NCI-H446 treated with DMSO at 0.1 percent for 48 hours (cell line): ENCODE measurements at places on chromosomes 4 and X.
A peak's percentile ranks its signal among the peaks of the same experiment; 100 is the strongest.

GRCh38 chr4:113026556-113026955, 22.9 kb upstream of the ANK2 start:
- DNase-seq: no peak

DNA sequence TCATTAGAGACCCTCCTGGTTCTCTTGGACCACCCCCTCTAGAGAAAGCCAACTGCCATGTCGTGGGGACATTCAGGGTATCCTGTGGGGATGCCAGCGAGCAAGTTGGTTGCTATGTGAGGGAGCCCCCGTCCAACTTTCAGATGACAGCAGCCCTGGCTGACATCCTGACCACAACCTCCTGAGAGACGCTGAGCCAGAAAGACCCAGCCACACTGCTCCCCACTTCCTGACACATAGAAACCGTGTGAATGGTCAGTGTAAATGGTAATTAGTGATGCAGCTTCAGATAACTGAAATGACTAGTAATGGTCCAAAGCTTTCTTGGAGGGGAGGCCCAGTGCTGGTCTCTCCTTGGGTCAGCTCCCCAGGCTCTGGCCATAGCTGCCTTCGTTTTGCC, 10.8 kb downstream of the CLCN4 start:
- DNase-seq: no peak

DNA sequence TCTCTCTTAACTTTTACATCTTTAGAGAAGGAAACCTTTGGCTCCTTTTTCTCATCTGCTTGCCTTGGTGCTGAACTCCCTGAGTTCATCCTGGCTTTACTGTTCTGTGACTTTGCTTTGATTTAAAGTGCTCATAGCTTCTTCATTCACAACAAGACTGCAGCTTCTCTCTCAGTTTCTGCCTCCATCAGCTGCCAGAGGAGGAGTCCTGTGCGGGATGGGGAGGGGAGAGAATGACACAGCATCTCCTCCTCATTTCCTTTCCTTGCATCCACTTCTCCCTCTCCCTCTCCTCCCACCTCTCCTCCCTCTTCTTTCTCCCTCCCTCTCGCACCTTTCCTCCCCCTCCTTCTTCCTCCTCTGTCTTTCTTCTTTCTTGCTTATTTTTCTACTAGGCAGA, 42.0 kb downstream of the CBLL2 start:
- peak; percentile 3 for DNase-seq

- DNase-seq: peak; percentile 39
Measured at GRCh38 chr4:6456450-6456849, 16.0 kb downstream of the PPP2R2C start.

- DNase-seq: no peak
Measured at GRCh38 chrX:69154051-69154450, 11.2 kb downstream of the PJA1 start.

GRCh38 chr4:186241616-186242015, 14.3 kb downstream of the KLKB1 start:
- DNase-seq: no peak

DNA sequence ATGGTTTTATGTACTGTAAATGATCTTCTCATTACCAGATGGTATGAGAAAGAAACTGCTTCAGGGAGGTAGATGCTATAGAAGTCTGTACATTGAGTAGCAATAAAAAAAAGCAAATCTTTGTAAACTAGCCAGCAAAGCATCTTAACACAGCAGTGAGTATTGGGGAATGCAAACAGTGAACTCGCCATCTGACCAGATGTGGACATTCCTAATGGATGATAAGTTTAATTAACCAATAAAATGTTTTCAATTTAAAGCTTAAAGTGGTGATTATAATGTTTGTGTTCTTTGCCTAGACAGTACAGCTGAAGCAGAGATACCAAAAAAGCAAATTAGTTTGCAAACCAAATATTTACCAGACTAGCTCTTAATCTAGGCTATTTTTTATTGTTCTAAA, 1144.2 kb downstream of the FAT4 start:
- DNase-seq: no peak

GRCh38 chrX:23003116-23003515, 3.4 kb downstream of the DDX53 start:
- DNase-seq: no peak

- DNase-seq: no peak
Measured at GRCh38 chrX:20571611-20572010, 304.9 kb upstream of the RPS6KA3 start.

DNA sequence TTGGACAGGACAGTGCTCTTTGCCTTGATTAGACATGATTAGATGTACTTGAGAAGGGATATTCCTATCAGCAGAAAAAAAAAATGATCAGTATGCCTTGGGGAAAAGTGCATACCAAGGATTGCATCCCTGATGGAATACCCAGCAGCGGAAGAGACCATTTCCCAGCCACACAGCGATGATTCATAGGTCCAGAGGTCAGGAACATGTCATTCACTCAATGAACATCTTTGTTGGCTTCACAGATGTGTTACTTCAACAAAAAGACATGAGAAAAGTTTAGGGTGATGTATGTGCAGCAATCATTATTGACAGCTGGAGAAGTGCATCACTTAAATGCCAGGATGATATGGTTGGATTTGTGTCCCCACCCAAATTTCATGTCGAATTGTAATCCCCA, 293.5 kb downstream of the ZNF674 start:
- no peak for DNase-seq

DNA sequence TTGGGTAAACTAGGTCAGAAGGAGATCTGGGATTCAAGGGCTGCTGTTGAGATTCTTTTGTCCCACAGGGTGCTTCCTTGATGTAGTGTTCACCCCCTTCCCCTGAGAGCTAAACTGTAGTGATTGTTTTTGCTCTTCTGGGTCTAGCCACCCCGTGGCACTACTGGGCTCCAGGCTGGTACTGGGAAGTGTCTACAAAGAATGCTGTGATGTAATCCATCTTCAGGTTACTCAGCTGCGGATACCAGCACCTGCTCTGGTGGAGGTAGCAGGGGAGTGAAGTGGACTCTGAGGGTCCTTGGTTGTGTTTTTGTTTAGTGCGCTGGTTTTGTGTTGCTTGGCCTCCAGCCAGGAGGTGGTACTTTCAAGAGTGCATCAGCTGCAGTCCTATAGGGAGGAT, 365.5 kb downstream of the ZNF674 start:
- DNase-seq: no peak

GRCh38 chr4:114225436-114225835, 246.0 kb upstream of the ARSJ start:
- DNase-seq: no peak

DNA sequence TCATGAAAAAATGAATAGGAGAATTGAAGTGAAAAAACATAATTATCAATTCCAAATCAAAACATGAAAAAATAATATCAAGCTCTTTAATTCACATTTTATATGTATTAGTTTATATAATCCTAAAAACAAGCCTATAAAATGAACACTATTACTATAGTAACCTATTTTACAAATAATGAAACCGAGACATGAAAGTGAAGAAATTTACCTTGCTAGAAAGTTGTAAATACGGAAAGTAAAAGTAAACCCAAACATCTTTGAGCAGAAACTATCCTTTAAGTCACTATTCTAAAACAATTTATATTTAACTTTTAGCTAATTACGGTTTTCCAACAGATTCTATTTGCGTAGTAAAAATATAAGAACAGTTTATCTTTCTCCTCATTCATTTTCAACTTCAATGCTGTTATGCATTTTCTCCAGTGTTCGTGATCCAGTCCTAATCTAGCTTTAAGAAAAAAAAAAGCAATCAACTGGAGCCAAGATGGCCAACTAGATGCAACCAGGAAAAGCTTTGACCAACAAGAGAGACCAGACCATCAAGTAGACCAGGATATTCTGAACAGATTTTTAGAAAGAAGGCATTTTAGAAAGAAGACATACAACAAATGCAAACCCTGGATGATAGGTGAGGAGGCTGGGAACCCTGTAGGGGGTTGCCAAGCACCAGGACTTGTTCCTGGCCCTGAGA, 67.0 kb downstream of the DDX53 start:
- no peak for DNase-seq

DNA sequence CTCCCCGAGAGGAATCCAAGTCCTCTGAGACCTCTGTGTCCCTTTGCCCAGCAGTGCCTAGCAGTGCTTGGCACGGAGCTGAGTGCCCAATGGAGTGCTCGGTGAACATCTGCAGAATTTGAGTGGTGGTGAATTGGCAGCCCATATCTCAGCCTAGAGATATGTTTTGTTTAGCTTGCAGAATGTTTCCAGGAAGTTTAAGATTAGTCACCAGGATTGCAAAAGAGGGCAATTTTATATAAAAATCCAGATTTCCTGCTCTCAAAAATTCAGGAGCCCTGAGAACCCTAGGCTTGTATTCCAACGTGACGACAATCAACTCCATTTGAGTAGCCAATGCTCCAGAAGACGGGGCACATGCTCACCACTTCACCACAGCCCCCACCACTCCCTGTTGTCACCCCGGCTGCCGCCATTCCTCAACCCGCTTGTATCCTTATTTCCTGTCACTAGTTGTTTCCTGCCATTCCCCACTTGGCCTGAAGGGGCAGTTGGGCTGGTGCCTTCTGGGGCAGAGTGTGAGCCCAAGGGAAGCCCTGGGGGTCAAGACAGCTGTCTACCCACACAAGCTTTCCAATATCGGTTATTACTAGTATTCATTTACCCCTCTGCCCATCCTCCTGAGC, 116.9 kb downstream of the EFNB1 start:
- no peak for DNase-seq

DNA sequence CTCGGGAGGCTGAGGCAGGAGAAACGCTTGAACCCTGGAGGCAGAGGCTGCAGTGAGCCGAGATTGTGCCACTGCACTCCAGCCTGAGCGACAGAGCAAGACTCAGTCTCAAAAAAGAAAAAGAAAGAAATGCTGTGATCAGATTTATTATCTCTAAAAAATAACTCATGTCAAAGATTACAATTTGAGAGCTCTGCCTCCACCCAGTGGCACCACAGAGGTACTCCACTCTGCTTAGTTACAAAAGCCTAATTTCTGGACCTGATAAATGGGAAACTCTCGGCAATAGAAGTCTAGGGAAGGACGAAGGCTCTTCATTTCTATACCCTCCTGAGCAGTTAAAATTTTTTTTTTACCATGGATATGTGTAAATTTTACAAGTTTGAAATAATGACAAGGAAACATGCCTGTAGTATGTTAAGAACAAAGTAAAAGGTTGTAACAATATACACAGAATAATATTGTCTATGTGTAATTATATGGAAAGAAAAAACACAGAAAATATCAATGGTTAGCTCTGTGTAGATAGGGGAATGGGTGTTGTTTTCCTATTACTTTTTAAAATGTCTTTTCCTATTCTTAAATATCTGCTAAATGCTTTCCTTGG, 149.8 kb downstream of the STIM2 start:
- DNase-seq: peak; percentile 36

GRCh38 chrX:41137589-41137988, 52.3 kb downstream of the USP9X start:
- no peak for DNase-seq

DNA sequence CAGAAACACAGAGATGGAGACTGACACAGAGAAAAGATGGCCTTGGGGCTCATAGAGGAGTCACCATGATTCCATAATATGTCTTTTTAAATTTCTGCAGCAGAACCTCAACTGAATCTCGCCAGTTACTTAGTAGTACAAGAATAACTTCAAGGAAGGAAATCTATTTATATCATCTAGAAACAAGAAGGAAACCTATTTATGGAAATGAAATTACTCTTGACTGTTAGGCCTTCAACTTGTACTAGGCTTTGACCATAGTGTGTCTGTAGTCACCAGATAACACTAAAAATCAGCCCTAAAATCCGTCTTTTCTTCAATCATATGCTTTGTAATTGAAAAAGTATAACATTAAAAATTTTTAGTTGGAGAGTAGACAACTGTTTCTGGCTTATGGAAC, 740.4 kb downstream of the TRIML1 start:
- no peak for DNase-seq

DNA sequence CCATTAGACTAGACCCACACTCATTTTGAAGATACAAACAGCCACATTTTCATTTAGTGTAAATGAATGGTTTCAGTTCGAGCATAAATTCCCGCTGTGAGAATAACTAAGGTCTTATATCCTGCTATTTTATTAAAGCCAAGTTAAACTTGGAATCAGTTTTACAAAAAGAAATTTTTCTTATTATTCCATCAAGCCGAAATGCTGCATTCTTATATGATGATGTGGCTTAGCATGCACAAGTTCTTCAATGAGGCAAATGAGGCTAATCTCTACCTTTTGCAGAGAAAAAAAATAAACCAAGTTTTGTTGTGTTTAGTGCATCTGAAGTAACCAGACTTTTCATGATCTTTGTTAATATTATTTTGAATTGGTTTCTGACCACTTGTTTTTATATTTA, 953.9 kb upstream of the PCDH10 start:
- DNase-seq: no peak
